ENCODE measurements at places on chromosomes 5 and 9. TPM values are rescaled to one million over a fixed set of nuclear protein-coding genes. Genes with fewer than 3 reads are reported as not detected.

- DNase-seq = no peak
Measured at GRCh38 chr5:56359809-56360685, 126.9 kb upstream of the ANKRD55 start.

- no peak for DNase-seq
Measured at GRCh38 chr5:160030631-160031377, 21.9 kb downstream of the TTC1 start.

- no peak for DNase-seq
Measured at GRCh38 chr9:114631166-114631565, 20.1 kb downstream of the TMEM268 start.

GRCh38 chr5:101338226-101338625 is 435.1 kb upstream of the ST8SIA4 start:
- no peak for DNase-seq

The BHMT2 gene
- 18.1 TPM for polyA plus RNA-seq

DNA sequence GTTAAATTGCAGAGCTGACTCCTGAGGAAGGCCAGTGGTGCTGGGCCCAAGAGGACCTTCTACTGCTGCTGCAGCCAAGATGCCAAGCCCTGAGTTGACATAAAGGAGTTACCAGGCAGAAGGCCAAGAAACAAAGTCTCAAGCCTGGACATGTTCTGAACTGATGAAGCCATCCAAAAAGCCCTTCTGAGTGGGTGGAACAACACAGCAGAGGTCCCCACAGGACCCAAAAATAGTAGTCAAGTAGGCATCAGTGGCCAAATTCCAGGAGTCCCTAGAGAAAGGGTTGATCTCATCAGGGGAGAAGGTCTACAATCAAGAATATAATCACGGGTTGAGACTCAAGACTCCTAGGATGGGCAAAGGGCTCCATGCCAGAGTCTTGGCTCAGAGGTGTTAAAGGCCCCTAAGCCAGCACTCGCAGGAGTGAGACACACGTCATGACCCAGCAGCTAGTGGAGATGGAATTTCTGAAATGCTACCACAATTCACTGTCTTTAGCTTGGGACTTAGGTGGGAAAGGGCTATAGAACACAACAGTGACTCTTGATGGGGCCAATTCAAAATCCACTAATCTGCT is 119.7 kb downstream of the FANCC start:
- DNase-seq = no peak

DNA sequence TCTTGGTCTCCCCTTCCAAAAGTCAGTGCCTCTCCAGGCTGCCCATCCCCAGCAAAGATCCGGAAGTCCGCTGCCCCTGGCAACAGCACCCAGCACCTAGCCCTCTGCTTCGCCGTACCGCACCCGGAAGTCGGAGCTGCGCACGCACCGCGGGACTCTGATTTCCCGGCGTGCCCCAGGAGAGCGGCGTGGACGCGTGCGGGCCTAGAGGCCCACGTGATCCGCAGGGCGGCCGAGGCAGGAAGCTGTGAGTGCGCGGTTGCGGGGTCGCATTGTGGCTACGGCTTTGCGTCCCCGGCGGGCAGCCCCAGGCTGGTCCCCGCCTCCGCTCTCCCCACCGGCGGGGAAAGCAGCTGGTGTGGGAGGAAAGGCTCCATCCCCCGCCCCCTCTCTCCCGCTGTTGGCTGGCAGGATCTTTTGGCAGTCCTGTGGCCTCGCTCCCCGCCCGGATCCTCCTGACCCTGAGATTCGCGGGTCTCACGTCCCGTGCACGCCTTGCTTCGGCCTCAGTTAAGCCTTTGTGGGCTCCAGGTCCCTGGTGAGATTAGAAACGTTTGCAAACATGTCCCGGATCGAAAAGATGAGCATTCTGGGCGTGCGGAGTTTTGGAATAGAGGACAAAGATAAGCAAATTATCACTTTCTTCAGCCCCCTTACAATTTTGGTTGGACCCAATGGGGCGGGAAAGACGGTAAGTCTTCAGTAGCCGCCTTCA is at the start of gene RAD50:
TSS of gene RAD50 (plus strand) at position 215 of the 715 bp plus-strand sequence. CDS start at position 563, 348 bp downstream.
- peak; percentile 83 for DNase-seq

GRCh38 chr9:134500931-134501760 is 140.5 kb upstream of the COL5A1 start:
- DNase-seq = no peak

GRCh38 chr9:87039809-87040392 is 92.6 kb upstream of the GAS1 start:
- DNase-seq = no peak
